ENCODE measurements at places on chromosomes 7 and 10.

DNA sequence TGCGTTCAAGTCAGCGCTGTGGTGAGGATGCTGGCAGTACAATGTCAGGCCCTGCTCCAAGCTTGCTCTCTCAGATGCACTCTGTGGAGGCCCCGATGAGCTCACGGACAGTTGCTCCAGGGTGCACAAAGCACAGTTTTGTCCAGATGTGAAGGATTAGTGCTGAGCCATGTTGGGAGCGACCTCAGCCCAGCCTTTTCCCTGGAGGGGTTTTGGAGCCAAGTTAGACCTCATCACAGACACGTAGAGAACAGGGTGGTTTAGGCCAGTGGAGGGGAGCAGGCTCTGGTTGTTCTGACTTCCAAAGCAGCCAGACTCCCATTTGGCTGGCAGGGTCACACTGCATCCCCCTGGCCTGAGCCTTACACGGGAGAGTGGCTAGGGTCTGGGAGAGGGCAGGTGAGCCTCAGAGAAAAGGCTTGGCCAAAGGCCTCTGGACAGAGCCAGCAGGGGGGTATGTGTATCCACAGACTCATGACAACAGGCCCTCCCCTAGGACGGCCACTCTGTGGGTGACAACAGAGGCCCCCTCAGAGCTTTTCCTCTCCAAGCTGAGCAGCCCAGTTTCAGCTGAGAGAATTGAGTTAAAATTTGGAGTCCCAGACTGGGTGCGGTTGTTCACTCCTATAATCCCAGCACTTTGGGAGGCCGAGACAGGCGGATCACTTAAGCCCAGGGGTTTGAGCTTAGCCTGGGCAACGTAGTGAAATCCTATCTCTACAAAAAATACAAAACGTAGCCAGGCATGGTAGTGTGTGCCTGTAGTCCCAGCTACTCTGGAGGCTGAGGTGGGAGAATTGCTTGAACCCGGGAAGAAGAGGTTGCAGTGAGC lies 4.7 kb downstream of the PLAC9 start:
- DNase-seq = no peak

GRCh38 chr7:29017713-29018112 lies 59.6 kb upstream of the TRIL start:
- peak; percentile 26 for DNase-seq

DNA sequence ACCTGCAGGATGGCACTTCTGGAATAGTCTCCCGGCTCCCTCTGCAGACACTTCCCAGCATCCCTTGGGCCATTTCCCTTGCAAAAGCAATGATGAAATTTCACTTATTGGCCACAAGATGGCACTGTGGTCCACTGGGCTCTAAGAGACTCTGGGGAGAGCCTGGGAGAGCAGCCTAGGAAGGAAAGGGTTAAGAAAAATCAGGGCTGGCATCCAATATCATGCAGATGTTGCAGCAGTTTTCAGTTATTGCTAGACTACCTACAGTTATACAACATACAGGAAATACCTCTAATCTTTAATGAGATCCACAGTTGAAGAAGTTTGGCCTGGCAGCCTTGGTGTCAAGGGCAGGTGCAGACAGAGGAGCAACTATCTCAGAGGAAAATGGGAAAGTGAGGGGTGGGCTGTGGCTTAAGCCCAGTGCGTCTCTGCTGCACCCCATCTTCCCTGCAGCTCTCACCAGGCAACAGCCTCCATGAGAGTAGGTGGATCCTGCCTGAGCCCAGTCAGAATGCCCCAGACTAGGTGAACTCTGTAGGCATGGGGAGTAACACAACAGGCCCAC lies 100.2 kb upstream of the PRSS58 start:
- DNase-seq = peak; percentile 36

GRCh38 chr10:95447685-95448084 lies 113.5 kb downstream of the SORBS1 start:
- no peak for DNase-seq

DNA sequence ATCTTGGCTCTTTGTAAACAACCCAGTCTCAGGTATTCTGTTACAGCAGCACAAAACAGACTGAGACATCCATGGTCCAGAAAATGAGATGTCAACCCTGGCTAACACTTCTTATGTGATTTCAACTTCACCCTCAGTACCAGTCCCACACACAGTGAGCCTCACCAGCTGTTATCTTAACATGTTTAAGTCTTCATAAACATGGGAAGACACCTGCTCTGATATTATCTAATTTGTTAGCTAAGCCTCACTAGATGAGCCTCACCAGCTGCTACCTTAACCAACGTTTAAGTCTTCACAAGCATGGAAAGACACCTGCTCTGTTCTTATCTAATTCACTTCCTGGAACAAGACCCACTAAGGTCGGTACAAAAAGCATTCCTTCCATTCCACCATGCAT lies 130.8 kb downstream of the CALN1 start:
- DNase-seq = no peak

GRCh38 chr7:92754919-92755581 lies 81.3 kb downstream of the CDK6 start:
- no peak for DNase-seq

DNA sequence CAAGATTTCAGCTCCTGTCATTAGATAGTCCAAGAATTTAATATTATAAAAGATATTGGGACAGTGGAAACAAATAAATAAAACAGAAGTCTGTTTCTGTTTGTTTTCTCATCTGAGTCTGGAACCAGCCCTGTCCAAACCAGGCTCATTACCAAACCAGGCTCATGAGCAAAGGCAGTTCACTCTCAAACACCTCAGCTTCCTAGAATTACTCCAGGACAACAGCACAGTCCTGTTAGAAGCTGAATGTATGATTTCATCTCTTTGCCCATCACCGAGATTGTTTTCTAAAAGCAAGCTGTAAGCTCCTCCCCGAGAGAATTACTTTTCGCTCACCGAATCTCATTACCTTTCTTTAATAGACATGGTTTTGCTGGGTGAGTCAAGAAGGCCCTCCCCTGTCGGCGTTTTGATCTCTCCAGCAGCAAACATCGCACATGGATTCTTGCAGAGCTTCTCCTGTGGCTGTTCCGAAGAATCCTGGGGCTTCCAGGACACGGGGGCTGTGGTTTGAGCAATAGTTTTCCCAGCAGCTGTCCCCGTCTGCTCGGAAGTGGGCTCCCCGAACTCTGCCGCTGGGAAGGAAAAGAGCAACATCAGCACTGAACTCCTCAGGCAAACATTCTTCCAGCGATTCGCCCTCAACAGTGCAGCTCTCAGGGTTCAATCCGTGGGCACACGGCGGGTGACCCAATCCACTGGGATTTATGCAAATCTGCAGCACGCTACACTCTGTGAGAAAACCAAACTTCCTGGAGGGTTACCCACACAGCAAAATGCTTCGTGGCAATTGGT lies 112.5 kb downstream of the SVIL start:
- DNase-seq = no peak

DNA sequence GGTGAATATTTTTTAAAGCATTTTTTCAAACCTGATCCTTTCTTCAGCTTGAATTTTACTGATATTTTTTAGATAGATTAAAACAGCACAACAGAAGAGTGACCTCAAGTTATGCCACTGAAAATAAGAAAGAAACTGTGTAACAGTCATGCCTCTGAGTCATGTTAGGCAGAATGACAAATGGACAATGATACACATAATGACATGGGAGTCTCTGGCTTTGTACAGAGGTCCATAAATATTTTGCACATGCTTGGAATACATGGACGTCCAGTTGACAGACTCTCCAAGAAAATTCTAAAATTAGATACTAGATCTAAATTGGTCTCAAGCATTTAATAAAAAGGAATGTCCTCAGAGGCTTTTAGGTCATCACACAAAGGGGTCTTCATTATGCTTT lies 21.9 kb upstream of the SEMA3A start:
- no peak for DNase-seq

GRCh38 chr7:50497968-50498367 lies 47.8 kb upstream of the FIGNL1 start:
- DNase-seq = no peak

DNA sequence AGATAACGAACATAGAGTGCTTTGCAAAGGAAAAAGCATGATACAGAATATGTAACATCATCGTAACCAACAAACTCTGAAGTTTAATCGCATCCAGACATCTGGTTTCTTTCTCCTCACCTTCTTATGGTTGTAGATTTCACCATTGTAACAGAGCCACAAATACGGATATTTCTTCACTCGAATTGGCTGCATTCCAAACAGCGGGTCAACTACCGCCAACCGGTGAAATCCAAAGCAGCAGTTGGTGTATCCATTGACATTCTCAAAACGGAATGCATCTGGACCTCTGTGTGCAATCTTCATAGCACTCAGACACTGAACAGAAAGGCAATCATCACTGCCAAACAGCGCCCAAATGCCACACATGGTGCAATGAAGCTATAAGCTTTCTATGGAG lies 3.4 kb downstream of the ASNS start:
- no peak for DNase-seq

- no peak for DNase-seq
Measured at GRCh38 chr7:108659867-108660266, 90.2 kb downstream of the DNAJB9 start.

DNA sequence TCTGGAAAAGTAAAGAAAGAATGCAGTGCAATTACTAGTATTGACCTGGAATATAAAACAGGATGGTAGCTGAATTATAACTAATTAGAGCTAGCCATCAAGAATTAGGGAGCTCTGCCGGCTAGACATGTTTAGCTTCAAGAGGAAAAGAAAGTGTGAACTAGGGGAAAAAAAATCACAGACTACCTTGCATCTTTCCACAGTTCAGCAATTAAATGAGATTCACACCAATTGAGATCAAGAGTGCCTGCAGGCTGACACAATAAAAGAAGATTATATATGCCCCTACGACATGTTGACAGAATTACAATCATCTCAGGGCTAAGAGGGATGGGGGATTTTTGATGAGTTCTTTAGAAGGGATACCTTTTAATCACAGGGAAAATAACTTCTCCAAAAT lies 303.3 kb upstream of the CELF2 start:
- DNase-seq = no peak

- peak; percentile 61 for DNase-seq
Measured at GRCh38 chr7:130966246-130967009, 232.4 kb upstream of the KLF14 start.

DNA sequence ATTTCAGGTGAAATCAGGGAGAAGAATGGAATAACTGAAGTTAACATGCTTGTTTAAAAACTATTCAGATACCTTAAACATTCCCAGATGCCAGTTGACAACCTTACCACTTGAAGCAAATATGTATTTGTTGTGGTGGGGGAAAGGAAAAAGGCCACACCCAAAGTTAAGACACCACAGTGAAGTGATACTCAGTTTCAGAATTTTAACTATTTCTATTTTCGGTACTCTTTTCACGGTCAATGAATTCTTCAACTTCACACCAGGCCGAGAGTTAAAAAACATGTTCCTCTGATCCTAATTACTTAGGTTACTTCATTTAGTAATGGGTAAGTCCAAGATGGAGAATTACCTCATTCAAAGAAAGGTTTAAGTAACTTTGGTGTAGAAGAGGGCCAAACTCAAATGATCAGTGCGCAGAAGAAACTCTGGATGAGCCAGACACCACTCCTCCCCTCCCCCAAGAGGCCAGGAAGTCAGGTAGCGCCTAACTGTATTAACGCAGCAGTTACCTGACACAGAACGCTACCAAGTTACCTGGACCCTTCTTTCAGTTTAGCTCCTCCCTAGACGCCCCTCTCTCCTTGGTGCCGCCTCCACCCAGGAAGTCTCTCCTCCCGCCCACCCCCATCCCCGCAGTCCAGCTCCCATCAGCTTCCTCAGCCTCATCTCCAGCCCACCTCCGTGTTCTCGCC lies 700 bp downstream of the MTPN start:
- no peak for DNase-seq

DNA sequence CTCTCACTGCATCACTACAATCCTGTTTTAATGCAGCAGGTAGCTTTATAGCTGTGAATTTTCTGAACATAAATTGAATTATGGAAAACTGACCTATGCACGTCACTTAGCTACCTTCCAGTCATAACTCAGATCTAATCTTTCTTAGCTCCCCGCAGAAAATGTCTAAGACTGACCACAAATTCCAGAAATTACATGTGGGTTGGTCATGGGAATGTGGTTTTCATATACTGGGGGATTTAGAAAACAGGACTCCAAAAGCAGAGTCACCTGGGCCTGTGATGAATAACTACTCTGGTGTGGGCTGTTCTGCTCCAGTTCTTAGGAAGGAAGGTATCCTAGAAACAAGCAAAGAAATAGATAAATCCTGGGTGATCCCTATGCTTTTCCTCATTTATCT lies 178.4 kb upstream of the LRRTM3 start:
- DNase-seq = peak; percentile 84

- no peak for DNase-seq
Measured at GRCh38 chr7:150489782-150490181, 24.9 kb upstream of the GIMAP7 start.

- DNase-seq = no peak
Measured at GRCh38 chr7:97009753-97010732, 4.7 kb downstream of the DLX6 start.

All from AG04449 (cell line).